ENCODE measurements at places on chromosomes 5 and 9.

- DNase-seq = no peak
Observed at GRCh38 chr5:170407062-170407461, 17.9 kb upstream of the KCNMB1 start.

DNA sequence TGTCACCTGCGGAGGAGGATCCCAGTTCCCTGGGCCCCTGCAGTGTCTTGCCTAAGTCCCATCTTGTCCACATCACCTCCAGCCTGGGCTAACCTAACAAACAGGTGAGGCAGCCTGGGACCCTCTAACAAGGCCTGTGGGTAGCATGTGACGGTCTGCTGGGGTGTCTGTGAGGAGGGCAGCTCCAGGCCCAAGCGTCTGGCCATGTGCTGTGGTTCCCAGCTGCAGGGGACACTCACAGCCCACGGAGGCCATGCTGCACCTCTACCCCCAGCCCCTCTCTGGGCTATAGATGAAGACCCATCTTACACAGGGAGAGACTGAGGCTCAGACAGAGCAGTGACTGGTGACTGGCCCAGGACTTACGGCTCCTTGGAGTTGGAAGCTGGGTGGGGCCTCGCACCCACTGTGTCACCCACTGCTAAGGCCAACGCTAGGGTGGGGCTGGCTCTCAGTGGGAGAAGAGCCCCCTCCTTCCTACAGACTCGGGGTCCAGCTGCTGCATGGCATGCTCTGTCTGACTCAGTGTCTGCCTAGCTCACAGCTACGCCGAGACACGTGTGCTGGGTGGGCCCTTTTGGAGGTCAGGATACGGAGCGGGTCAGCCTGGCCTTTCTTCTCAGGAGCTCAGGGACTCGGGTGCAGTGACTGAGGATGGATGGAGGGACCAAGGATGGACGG, 40.8 kb upstream of the RNF130 start:
- DNase-seq = no peak

DNA sequence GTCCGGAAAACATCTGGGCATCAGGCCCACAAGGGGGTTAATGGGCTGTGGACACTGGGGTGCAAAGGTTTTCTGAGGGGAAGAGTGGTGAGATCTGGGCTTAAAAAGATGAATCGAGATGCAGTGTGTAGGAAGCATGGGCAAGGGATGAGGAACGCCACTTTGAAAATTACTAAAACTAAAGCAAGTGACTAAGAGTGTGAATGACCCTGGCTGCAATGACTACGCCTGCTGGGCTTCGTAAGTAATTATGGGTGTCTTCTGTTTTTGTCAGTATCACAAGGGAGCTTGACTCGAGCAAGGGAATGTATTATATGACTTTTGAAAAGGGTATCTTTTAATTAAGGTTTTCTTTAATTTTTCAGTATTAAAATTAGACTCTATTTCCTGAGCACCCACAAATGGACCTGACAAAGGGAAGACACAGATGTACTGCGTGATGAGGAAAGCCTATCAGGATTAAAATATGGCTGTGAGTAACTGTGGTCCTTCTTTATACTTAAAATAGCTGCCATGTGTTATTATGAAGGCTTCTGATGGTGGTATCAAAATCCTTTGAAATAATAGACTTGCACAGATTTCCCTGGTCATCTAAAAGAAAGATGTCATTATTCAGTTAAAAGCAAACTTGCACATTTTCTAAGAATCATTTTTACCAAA, 4.2 kb downstream of the CTXN3 start:
- DNase-seq = no peak

DNA sequence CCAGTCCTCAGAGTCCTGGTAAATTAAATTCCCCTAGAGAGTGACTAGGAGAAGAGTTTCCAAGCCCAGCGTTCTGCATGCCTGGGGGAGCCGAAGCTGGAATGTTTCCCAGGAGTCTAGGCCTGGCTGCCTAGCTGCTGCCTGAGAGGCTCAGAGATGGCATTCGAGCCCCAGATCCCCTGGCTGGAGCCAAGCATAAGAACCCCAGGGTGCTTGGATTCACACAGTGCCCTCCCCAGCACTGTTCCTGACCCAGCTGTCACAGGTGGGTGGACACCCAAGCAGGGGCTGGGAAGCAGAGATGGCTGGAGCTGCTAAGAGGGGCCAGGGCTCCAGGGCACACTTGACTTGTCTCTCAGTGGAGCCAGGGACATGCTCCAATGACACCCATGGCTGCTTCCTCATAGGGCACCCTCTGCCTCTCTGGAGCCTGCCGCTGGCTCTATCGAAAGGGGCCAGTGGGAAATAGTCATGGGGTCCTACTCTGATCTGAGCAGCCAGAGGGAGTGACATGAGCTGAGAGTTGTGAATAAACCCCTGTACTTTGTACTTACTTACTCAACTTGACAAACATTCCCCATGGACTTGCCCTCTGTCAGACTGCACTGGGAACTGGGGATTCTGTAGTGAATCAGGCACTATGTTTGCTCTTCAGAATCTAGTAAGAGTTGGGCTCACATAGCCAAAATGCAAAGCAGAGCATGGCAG, 62.6 kb upstream of the XPA start:
- DNase-seq = no peak

DNA sequence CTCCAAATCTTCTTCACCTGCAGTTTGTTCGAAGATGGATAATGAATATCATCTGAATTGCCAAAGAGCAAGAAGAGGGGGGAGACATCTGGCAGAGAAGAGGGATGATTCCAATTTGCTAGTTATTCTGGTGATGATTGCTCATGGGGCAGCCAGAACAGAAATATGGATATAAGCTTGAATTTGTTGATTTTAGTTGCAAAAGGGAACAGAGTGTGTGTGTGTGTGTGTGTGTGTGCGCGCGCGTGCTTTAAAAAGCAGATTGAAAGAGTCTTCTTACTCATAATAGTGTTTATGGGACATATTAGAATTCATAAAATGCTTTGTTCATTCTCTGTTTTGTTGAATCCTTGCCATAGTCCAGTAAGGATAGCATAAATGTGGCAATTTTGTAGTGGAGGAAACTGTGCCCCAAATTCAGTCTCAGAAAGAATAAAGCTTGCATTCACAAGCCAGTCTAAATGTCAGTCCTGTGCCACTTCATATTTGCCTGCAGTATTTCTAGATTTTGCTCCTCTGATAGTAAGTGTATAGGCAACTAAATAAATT, 436.3 kb upstream of the KLF4 start:
- no peak for DNase-seq

DNA sequence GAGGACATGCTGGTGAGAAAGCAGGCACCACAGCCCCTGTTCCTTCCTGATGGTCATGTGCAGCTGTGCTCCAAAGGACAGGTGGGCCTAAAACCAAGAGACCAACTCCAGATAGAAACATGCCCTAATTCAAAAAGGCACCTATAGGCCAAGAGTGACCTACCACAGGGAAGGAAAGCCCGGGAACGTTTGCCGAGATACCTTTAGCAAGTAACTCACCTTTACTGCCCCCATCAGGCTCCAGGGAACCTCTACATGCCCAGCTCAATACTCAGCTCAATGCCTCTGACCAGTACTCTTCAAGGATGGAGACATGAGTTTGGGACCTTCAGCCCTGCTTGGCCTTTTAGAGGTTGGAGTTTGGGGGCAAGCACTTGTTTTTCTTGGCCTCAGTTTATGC, 172.8 kb upstream of the FSTL4 start:
- DNase-seq = no peak

GRCh38 chr9:97067490-97067889, 28.5 kb upstream of the CTSV start:
- DNase-seq = no peak

DNA sequence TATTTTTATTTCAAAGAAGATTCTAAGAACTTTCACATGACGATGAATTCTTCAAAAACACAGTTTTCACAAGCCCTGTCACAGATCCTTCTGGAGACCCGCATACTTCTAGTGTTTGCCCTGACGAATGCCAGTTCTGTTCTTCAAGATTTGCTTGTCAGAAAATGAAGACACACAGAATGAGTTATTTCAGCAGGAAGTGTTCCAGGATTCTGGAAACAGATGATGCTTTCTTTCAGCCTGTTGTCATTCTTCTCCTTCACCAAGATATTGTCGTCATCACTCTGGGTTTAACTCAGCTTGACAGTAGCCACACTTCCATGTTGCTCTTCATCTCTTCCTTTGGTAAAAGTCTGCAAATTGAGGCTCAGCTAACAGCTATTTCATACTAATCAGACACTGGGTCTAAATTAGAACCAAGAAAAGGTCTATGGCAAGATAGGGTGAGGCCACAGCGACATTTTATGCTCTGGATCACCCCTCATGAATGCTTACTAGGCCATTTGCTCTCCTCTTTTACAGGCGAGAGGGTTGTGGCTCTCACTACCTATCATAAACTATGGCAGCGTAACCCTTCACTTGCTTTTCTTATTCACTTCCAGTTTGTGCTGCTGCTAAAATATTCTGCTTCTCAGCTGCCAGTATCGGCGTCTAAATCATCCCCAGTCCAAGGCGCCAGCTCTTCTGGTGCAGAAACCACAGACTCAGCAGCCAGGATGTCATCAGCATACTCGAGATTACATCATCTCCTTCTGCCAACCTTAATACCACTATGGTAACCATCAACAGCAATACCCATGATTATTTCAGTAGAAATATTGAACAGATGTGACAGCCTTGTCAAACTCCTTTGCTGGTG, 159.6 kb upstream of the TBCA start:
- peak; percentile 13 for DNase-seq

- DNase-seq = no peak
Observed at GRCh38 chr5:74167930-74168315, 472.6 kb downstream of the ENC1 start.

- no peak for DNase-seq
Observed at GRCh38 chr9:21331676-21332402, 3.4 kb downstream of the KLHL9 start.

Measured in stimulated activated CD4-positive, alpha-beta T cell treated with anti-CD3 and anti-CD28 coated beads, Interleukin-4, amount 100 ng/mL, for 4 hours (primary cell).